ENCODE measurements at places on chromosomes 11 and 22. TPM values are rescaled to one million over a fixed set of nuclear protein-coding genes. Genes with fewer than 3 reads are reported as not detected.

DNA sequence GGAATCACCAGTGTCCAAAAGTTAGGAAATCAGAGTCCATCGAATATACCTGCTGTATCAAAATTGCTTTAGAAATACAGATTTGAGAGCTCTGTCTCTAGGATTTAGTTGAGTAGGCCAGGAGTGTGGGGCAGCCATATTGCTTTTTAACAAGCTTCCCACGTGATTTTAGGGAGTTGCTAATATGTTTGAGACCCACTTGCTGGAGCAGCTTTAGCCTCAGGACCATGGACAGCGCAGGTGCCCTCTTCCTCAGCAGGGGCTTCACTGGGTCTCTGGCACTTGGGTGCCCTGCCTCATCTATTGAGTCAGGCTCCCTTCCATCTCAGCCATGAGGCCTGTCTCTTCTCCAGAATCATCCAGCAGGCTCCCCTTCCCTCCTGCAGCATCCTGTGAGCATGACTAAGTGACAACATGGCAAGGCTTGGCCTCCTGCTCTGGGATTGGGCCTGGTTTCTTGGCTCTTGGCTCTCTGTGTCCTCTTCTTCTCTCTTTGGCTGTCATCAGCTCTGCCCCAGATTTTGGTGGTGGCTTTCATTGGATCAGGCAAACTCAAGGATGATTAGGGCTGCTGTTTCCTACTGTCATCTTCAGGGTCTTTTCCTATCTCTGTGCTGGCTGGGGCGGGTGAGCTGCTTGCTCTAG lies 70.0 kb downstream of the SGSM1 start:
- DNase-seq = peak; percentile 11

- no peak for DNase-seq
These were observed 7.9 kb downstream of the SC5D start for GRCh38 chr11:121300313-121300971.

- no peak for DNase-seq
These were observed 28.5 kb downstream of the UQCR10 start for GRCh38 chr22:29795663-29796062.

The GRIA4 gene
- not detected for total RNA-seq

The PLAAT2 gene
- total RNA-seq = not detected

GRCh38 chr11:28836285-28837081 lies 728.3 kb downstream of the METTL15 start:
- no peak for DNase-seq

DNA sequence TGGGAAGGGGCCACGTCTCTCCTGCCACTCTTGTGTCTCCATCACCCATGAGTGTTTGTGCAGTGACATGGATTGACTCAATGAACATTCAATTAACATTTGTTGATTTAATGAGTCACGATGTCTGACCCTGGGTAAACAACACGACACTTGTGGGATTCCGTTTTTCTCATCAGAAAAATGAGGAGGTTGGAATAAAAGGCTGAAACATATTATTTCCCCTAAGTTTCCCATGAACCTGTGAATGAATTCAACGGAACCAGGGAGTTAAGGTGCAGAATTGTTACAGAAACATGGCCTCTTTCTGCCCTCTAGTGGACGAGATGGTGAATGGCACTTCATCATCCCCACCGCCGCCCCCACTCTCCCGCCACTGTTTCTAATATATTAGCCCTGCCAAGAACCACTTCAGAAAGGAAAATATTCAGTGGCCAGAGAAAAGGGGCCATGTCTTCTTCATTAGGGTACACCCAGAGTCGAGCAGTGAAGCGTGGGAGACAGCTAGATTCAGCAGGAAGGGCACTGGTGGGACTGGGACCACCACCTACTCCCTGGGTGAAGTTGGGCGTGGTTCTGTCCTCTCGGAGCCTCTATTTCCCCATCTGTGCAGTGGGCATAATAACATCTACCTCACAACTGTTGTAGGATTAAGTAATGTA lies 46.3 kb upstream of the SYT13 start:
- peak; percentile 35 for DNase-seq

DNA sequence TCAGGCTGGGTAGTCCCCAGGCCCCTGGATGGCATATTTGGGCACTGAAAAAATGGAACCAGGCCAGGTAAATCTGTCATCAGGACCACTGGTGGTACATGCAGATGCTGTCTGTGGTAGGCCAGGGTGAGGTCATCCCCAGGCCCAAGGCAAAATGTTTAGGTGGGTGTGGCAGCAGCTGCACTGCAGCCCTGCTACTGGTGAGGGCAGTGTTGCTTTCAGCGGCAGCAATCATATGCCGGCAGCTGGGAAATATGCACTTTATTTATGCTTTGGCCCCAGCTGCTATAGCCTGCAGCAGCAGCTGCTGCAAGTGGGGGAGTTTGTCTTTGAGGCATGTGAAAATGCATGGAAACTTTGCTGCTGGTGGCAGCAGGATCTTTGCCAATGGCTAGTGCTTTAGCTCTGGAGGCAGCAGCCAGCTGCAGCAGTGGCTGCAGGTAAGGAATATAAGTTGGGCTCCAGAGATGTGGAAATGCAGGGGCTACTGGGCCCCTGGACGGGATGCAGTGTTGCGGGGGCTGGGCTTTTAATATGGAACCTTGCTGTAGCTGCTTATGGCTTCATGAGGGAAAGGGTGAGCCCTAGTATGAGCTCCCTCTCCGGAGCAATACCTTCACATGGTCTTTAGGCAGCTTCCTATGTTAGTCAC lies 365.7 kb upstream of the CADM1 start:
- DNase-seq = peak; percentile 6

DNA sequence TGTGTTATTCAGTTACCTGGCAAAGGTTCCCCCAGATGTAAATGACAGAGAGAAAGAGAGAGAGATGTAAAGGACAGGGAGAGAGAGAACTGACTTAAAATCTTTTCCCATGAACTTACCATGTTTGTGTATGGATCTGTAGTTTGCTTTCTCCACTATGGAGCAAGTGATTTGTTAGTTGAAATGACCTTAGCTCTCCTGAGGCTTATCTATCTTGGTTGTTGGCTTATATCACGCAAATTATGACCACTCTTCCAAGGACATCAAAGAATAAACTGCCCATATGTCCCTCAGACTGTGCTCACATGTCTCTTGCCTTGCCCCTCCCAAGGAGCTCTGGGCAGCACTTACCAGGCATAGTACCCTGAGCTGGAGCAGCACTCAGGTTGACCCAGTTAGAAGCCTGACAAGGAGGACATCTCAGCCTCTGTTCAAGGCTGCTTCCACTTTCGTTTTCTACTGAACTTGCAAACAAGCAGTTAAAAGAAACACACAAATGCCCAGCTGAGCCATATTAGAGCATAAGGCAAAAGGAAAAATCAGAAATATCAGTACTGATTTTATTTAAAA lies 95.3 kb upstream of the RCN1 start:
- no peak for DNase-seq

- peak; percentile 84 for DNase-seq
These were observed 454 bp upstream of the OTUB1 start for GRCh38 chr11:63985812-63986155.

DNA sequence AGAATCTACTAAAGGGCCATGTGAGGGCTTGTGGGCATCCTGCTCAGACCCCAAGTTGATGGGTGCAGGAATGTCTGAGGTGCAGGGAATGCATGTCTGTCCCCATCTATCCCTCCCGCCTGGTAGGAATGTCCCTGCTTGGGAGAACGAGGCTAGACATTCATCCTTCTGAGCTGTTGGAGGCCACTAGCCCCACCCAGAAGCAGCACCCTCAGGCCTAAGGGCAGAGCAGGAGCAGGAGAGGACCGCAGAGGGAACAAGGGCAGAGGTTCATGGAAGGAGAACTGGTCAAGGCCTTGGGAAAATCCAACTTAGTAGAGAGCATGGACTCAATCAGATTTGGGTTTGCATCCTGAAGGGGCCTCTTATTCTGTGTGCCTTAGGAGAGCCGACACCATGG lies 22.1 kb upstream of the LMO1 start:
- DNase-seq = no peak

The PLEKHB1 gene
- 8.5 TPM for total RNA-seq

The LGR4 gene
- total RNA-seq = 0.30 TPM

- no peak for DNase-seq
These were observed 295.2 kb downstream of the GRM5 start for GRCh38 chr11:88770475-88771079.

DNA sequence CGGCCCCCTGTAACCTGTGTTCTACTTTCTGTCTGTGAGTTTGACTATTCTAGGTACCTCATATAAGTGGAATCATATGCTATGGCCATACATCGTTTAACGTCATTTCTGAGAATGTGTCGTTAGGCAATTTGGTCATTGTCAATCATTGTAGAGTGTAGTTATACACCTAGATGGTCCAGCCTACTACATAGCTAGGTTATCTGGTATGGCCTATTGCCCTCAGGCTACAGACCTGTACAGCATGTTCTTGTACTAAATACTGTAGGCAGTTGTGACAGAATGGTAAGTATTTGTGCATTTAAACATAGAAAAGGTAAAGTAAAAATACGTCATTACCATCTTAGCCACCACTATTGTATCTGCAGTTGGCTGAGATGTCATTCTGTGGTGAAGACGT lies 35.2 kb downstream of the MYO7A start:
- DNase-seq = no peak

DNA sequence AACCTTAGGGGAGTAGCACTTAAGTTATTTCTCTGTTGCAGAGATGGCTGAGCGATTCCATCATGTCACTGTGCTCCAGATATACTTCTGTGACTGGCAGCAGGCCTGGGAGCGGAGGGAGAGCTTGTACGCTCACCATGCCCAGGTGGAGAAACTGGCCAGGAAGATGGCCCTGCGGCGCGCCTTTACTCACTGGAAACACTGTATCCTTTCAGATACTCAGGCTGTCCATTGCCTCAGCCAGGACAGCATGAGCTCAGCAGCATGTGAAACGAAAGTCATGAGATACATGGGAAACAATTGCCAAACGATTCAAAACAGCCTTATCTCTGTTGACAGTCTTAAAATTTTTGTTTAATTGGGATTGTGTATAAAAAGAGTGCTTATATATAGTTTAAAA lies 78.9 kb downstream of the SFI1 start:
- DNase-seq = no peak

DNA sequence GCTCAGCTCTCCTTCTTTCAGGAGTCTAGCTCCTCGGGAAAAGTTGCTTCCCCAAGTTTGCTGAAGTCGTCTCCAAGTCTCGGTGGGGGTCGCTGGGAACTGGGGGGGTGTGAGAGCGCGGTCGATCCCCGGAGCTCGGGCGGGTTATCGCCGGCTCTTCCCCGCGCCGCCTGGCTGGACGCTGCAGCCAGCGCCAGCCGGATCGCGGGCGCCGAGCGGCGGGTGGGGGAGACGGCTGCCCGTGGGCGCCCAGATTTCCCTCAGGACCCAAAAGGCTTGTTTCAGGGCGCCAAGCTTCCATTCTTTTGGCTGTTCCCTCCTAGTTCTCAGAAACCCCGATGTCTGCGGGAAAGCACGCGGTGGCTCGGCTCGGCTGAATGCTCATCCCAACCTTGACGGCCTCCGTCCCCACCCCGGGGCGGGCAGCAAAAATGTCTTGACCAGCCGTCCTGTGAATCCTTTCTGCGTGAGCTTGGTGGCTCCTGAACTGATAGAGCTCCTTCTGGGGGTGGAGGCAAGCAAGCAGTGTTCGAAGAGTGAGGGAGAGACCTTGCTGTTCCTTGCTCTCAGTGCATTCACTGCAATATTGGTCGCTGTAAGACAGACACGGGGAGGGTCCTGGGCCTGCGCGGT lies 1.7 kb downstream of the ZBTB16 start:
- no peak for DNase-seq

DNA sequence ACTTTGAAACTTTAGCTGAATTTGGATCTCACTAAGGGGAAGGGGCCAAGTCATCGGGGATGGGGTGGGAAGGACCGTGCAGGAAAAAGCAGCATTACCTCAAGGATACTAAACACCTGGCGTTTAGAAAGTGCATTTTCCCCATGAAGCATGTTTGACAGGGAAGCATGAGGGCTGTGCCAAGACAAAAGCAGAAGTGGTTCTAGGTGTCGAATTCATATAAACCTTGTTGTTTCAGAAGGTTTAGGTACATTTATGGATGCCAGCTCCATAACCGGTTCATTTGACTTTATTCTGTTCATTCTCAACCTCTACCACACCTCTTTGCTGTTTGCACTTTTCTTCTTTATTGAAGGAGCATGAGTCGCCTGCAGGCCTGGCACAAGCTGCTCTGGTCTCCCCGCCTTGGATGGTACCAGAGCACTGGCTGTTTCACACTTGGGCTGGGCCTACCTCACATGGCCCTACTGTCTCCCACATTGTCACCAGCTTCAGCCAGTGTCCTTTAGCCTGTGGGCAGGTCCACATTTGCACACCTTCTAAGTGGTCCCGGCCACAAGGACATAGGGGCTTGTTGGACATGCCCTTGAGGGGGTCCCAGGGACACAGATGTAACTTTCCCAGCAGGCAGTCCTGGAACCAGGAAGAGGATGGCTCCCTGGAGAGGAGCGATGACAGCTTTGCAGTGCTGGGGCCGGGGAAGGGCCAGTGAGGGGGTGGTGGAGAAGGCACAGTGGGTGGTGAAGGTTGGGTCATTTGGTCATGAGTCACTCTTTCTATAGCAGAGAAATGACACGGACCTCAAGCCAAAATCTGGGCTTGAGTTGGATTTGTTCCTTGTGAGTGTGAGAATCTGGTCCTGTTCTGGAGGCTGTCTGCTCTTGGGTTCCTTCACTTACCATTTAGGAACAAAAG lies 3.2 kb upstream of the ST14 start:
- DNase-seq = no peak

- DNase-seq = no peak
These were observed 37.3 kb upstream of the POU2AF1 start for GRCh38 chr11:111416231-111416960.

GRCh38 chr11:121907379-121907778 lies 208.6 kb downstream of the BLID start:
- no peak for DNase-seq

DNA sequence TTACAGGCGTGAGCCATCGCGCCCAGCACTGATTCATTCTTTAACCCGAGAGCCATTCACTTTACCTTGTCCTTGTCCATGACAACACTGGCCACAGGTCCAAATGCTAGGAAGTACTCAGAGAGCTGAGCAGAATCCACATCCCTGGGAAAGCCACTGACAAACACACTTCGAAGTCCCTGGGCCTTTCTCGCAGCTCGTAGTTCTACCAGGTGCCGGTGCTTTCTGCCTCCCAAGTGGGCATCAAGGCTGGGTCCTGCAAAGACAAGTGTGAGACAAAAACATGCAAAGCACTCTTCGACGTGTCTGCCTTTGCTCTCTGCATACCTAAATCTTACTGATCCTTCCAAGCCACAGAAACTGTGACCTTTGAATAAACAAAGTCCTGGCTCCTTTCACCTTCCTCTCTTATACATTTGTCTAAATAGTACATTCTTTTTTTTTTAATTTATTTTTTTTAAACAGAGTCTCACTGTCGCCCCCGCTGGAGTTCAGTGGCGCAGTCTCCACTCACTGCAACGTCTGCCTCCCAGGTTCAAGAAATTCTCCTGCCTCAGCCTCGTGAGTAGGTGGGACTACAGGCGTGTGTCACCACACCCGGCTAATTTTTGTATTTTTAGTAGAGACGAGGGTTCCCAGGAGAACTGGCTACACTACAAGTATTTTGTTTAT lies 2.2 kb downstream of the TUT1 start:
- DNase-seq = no peak

The CRYBB3 gene
- total RNA-seq = 0.30 TPM

The MS4A4E gene
- total RNA-seq = not detected

The PKP3 gene
- total RNA-seq = 0.16 TPM

Data from activated T-cell treated with anti-CD3 and anti-CD28 coated beads, Interleukin-2, amount 50 U/mL, for 72 hours (primary cell).